ENCODE measurements at places on chromosomes 7 and 10.
A peak's percentile ranks its signal among the peaks of the same experiment; 100 is the strongest.

DNA sequence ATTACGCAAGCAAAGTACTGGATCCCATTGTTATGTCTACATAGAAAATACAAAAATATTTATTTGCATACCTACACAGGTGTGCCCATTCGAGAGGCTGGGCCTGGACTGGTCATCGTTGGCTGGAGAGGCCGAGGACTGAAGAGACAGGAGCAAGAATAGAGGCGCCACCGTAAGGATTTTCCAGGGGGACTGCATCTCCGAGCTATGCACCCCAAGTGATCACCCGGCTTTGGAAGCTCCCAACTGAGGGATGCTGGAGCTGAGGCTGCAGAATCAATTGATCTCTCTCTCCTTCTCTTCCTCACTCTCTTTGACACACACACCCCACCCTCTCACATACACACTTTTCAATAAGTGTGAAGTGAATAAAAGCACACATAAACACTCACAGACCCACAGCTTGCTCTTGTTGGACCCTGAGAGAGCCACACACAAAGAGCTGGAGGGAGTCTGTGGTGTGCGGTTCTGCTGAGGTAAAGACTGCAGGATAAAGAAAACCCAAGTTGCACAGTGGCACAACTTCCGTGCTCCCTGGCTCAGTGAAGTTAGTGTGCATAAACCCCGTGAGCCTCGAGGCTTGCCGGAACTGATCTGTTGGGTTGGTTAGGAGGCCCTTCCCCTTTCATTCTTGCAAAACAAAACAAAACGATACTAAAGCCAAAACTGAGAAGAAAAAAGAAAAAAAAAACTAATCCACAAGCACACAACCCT, at the start of gene AOAH:
AOAH (minus strand) TSS at position 544 of the 714 bp plus-strand sequence; CDS start at position 198, 346 bp downstream.
- DNase-seq, result peak; percentile 40

- DNase-seq, result no peak
Measured at GRCh38 chr10:114662646-114663217, 4.7 kb upstream of the ABLIM1 start.

DNA sequence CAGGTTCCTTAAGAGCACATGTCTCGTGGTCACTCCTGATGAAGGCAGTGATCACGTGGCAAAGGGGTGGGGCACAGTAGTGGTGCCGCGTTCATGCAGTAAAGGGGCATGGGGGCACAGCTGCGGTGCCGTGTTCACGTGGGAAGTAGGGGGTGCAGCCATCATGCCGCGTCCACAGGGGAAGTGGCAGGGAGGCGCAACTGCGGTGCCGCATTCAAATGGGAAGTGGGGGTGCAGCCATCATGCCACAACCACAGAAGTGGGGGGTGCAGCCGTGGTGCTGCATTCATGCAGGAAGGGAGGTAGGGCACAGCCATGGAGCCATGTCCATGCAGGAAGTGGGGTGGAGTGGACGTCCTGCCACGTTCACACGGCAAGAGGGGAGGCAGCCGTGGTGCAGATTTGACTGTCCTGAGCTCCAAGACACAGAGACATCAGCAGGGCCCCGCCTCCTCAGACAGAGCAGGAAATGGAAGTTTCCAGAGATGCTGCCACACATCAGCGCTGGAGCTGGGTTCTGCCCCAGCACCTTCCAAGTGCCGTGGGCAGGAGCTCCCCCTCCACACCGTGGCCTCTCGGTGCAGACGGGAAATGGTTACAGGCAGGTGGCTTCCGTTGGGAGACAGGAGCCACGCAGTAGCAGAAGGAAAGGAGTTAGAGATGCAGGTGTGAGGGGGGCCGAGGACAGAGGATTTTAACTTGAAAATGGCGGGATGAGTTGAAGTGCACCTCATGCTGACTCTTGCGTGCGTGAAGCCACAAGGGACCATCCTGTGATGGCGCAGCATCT, 95.0 kb upstream of the DDC start:
- DNase-seq, result peak; percentile 33

- no peak for DNase-seq
Measured at GRCh38 chr7:131898418-131898817, 342.0 kb upstream of the PODXL start.

- no peak for DNase-seq
Measured at GRCh38 chr10:114052255-114052654, 8.6 kb downstream of the ADRB1 start.

DNA sequence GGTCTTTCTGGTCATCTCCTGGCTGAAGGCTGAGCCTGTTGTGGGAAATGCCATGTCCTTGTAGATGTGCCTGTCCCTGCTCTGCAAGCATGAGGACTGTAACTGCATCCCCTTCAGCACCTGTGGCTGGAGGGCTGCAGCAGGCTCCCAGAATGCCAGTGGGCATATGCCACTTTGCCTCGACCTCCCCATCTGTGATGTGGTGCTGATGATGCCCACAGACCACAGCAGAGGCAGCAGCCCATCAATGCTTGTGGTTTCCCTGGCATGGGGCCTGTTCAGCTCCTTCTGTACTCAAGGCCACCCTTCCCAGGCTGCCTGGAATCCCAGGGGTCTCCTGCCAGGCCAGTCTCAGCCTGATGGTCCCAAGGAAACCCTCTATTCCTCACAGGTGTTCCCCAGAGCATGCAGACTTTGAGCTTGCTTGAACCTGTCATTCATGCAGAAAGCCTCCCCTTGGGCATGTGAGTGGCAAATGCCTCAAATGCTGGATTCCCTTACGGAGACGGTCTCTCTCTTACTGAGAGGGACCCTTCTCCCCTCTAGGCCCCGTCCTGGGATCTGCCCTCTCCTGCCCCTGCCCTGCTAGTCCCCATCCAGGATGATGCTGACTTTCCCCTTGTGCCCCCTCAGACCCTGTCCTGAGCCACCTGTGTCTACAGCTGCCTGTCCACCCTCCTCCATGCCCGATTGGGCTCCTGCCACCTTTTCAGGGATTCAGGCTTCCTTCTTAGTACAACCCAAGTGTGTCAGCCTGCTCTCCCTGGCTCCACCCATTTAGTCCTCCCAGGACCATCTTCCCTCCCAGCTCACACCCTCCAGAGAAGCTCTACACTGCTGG, 50.9 kb upstream of the ANTXRL start:
- no peak for DNase-seq

DNA sequence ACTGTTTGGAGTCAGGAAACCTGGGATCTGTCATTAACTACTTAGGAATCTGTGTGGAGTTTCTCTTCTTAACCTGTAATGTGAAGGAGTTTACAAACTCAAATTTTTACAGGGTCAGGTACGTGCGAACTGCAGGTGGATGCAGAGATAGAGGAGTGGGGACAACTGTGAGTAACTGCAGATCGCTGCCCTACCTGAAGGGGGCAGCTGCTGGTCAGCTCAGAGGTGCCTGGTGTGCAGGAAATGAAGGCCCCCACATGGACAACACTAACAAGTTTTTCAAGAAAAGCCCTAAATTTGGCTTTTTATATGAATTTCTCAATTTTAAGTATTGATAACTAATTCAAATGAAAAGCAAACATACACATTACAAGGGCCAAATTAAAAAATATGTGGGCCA, 380.0 kb downstream of the REEP3 start:
- DNase-seq, result no peak

DNA sequence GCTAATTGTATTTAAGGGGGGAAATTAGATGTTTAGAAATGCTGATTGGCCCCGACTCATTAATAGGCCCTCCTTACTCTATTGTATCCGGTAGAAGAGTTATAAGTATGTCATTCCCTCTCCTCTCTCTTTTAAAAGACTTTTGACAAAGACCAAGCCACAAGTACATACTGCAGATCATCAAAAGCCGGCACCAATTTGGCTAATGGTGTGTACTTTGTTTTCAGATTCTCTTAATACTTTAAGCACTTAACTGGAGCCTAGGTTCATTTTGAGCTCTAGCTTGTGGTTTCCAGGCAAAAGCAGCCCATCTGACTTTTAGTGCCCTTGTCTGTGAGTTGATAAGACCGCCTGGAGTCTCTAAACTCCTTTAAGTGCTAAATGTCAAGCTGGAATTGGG, 210.0 kb upstream of the LYZL1 start:
- DNase-seq, result no peak

DNA sequence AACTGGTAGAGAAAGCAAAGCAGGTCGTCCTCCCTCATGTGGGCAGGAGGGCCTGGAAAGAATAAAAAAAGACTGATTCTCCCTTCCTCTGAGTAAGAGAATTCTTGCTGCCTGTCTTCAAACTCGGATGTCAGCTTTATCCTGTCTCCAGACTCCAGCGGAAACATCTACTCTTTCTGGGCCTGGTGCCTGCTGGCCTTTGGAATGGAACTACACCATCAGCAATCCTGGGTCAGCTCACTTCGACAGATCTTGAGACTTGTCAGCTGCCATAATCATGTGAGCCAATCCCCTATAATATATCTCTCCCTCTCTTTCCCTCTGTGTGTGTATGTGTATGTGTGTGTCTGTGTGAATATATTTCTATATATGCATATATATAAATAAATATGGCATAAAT, 411.0 kb upstream of the DPP6 start:
- no peak for DNase-seq

GRCh38 chr7:110604885-110605284, 486.0 kb upstream of the LRRN3 start:
- DNase-seq, result no peak

DNA sequence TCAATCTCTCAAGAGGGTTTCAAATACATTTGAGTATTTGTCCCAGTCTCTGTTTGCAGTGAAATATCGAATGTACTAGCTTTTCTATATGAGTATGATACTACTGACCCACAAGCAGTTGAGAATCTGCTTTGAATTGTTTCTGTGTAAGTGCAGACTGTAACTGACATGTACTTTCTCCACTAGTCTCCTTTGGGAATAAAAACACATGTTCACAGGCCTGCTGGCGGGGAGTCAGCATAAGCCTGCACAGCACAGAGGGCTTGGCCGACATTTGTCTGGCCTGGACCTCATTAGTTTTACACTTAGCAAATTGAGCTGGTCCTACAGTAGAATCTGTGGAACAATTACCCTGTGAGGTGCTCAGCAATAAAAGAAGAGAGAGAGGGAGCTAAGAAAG, 72.6 kb downstream of the ITGB8 start:
- DNase-seq, result no peak

GRCh38 chr7:76346097-76346496, 12.7 kb downstream of the YWHAG start:
- DNase-seq, result no peak

DNA sequence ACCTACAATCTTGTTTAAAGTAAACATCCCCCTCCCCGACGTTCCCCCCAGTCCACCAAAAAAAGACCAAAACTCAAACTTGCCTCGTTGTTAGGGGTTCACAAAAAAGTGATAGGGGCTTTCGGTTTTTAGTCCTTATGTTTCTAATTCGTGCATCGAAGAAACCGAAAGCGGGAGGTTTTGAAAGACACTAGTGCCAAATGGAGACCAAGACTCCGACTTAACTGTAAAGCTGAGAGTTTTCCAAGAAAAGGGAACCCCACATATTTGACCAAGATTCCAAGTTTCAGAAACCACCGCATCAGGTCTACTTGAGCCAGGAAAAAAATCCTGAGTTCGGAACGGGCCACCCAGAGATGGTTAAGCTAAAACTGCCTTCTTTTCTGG, 534 bp downstream of the PSMA2 start:
- no peak for DNase-seq

DNA sequence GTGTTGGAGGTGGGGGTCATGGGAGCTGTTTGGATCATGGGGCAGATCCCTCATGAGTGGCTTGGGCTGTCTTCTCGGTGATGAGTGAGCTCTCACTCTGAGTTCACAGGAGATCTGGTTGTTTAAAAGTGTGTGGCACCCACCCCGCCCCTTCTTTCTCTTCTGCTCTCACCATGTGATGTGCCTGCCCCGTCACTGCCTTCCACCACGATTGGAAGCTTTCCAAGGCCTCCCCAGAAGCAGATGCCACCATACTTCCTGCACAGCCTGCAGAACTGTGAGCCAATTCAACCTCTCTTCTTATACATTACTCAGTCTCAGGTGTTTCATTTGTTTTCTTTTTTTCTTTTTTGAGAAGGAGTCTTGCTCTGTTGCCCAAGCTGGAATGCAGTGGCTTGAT, 170.0 kb downstream of the PTPN20 start:
- DNase-seq, result no peak

GRCh38 chr10:44576702-44577191, 191.8 kb upstream of the CXCL12 start:
- no peak for DNase-seq

- DNase-seq, result no peak
Measured at GRCh38 chr7:144379776-144380384, 23.6 kb downstream of the NOBOX start.

DNA sequence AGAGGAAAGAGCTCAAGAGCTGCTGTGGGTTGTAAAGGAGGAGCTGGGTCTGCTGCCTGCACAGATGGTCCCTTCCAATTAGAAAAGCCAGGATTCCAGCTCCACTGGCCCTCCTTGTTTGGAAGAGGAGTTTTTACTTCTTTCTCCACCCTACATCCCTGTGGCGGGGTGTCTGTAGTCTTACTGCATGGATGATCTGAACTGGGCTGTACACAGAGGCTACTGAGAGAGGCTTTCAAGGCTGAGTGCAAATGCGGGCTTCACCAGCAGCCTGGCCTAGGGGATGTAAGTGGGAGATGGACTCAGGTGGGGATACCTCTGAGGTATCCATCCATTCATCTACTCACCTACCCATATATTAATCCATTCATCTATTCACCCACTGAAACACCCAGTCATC, 7.1 kb upstream of the CXCL12 start:
- no peak for DNase-seq

GRCh38 chr7:105962353-105962752, 711 bp upstream of the CDHR3 start:
- no peak for DNase-seq

- DNase-seq, result no peak
Measured at GRCh38 chr10:128046953-128047290, 79.3 kb downstream of the MKI67 start.

DNA sequence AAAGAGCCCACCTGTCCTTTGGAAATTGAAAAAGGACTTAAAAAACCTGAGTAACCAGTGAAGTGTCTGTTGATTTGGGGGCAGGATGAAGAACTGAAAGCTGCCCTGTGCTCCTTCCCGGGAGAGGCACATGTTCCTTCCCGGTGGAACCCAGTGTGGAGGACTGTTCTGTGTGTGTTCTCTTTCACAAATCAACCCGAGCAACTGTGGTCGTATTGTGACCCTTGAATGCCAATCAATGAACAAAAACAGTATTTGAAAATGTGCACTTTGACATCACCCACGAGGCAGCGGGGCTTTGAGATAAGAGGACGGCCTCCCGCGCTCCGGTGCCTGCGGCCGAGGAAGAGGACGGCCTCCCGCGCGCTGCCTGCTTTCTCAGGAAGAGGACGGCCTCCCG, 139.0 kb downstream of the VIPR2 start:
- no peak for DNase-seq

Measured in activated CD4-positive, alpha-beta T cell treated with anti-CD3 and anti-CD28 coated beads, Interleukin-2, amount 50 U/mL, for 4 hours (primary cell).